ENCODE measurements at places on chromosomes 7 and 10.
A peak's percentile ranks its signal among the peaks of the same experiment; 100 is the strongest.

- DNase-seq = no peak
Measured at GRCh38 chr10:118842843-118843624, 88.3 kb upstream of the CACUL1 start.

DNA sequence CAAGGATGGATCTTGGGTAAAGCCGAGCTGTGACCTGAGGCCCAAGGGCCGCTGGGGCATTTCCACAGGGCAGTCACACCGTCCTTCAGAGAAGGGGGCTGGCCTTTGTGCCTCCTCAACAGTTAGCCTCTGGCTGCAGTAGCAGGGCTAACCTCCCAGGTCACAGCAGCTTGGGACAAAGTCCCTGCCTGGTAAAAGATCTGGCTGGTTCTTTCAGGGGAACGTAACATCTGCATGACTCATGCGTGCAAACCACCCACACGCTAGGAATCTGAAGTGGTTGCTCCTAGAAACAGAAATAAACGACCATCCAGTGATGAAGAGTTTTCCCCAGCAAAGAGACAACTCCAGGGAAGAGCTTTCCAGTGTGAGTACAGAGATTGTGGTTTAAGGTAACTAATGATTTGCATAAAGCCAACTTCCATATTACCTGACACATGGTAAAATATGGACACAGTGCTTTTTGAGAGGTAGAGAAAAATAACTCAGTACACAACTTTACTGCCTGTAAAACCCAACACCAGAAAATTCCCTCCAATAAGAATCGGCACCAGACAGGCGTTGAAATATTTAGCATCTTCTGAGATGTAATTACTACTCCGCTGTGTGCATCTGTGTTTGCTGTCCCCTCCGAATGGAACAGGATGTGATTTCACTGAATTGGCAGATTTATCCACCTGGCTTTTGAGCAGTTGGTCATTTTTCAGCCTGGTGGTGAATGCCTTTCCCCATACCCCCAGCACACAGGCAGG, 84.9 kb upstream of the ADRB1 start:
- peak; percentile 86 for DNase-seq

GRCh38 chr7:105617280-105618015, 36.2 kb upstream of the EFCAB10 start:
- no peak for DNase-seq

DNA sequence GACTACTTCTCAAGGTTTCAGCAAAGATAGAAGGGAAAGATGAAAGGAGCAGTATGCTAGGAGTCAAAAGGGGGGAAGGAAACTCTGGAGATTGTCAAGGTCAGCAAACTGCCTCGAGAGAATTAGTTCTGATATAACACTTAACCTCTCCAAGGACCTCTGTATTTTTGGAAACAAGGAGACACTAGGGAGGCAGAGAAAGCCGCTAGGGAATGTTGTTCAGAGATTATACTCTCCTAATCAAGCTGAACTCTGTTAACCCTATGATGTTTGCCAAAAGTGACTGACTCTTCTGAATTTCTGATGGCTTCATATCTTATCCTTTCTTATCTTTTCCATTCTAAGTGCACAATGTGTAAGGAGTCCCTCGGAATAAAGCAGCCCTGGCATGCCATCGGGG, 27.1 kb downstream of the CREM start:
- DNase-seq = no peak

DNA sequence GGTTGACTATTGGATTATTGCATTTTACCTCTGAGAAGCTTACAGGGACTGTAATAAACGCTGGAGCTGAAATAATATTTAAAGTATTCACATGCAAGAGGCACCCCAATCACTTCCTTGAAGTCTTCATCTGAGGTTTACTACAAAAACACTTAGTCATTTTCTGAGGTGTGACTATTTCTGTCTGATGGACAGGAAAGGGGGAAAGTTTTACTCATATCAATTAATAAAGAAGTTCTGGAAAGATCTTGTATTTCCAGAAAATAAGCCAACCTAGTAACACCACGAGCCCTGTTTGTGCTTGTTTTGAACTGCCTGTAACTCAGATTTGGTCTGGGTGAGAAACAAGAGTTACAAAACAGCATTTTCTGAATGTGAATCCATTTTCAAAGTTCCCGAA, 63.9 kb upstream of the PRKCQ start:
- no peak for DNase-seq

- peak; percentile 63 for DNase-seq
Measured at GRCh38 chr7:148987751-148988512, 40.4 kb downstream of the PDIA4 start.

DNA sequence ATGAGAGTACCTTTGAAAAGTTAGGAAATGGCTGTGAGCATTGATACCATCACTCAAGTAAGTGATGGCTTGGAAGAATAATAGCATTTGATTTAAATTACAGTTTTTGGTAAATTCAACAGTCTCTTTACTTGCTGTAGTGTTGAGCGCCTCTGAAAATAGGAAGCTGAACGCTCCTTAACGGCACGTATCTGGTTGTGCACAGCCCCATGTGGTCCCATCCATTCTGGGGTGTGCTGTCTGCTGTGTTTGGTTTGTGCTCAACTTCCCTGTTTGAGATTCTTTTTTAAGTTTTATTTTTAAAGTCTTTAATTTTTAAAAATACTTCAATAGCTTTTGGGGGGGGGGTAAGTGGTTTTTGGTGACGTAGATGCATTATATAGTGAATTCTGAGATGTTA, 51.5 kb downstream of the DNAJB6 start:
- DNase-seq = no peak

DNA sequence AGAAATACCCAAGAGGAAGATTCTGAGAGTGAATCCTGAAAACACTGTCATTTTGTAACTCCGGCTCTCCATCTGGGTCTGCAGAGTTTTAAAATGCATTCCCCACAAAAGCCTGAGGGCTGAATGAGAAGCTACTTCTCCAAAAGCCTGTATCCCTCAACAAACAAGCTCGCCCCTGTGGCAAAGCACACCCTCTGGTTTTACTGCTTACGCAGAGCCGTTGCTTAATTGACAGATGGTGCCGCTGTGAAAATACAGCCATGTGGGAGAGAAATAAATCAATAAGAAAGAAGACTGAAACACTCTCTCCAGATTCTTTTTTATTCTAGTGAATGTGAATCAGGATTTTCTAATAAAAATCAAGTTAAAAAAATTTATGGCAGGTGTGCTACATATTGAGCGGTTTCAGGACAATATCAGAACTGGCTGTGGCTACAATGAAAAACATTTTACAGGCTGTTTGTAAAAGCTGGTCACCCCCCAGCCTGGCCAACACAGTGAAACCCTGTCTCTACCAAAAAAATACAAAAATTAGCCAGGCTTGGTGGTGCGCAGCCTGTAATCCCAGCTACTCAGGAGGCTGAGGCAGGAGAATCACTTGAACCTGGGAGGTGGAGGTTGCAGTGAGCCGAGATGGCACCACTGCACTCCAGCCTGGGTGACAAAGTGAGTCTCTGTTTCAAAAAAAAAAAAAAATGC, 32.5 kb downstream of the C7orf33 start:
- DNase-seq = peak; percentile 21

DNA sequence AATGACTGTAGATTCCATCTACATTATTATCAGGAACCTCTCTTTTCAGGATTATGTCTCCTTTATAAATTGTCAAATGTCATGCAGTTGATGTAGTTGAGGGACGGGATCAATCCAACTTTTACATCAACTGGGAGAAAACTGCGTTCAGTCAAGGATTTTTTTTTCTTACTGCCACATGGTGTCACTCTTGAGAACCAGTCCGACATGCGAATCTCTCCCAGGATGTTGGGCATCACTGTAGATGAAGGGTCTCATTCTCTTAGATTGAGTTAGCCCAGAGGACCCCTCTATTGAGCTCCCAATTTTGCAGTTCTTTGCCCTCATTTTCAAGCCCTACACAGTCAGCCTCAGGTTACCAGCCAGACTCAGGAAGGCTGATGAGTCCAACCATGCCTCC, 120.3 kb upstream of the PTPRZ1 start:
- DNase-seq = peak; percentile 41

GRCh38 chr7:150560486-150560885, 6.7 kb upstream of the GIMAP4 start:
- DNase-seq = no peak

GRCh38 chr10:130746311-130746710, 565.2 kb downstream of the TCERG1L start:
- no peak for DNase-seq

GRCh38 chr10:23432639-23433038, 6.2 kb upstream of the OTUD1 start:
- DNase-seq = no peak

DNA sequence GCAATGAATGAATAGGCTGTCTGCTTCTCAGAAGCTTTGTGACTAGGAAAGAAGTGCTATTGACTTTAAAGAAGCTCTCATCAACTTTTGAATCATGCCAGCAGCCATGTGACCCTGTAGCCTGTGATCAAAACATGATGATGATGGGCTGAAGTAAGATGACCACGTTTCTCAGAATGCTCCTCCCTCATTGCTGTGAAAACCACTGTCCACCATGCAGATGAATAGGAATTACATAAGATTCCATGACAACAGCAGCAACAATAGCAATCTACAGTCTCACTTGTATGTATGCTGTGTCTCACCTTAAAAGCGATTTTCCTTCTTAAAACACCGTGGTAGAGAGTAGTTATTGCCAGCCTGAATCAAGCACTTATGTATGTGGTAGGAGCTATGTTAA, 228.4 kb downstream of the TRIL start:
- no peak for DNase-seq

DNA sequence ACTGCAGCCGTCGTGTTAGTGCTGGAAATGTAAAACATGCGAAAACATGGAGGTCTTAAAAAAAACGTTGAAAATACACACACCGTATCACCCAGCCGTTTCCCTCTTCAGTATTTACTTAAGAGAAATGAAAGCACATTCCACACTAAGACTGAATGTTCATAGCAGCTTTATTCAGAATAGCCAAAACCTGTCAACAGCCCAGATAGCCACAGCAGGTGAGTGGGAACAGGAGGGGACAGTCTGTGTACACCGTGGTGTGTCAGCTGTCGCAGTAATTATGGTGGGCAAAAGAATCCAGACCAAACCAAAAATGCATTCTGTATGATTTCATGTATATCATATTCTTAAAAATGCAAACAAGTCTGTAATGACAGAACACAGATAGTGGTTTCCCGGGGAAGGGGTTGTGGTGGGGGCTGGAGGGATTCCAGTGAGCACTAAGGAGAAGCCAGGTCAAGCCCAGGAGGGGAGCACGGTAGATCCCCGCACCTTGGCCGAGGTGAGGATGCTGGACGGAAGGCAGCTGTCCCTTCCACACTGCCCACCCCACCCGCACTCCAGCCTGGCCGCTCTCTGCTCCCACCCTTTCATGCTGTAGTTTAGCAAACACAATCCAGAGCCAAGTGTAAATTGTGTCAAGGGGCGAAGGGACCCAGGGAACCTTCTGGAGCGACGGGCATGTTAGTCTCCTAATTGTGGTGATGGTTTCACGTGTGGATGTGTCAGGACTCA, 123.6 kb downstream of the NKX6-2 start:
- no peak for DNase-seq

Data from NCI-H526 (cell line).